Activated T-cell treated with anti-CD3 and anti-CD28 coated beads, Interleukin-2, amount 50 U/mL, for 72 hours (primary cell): ENCODE measurements at places on chromosomes 1 and 21. TPM values are rescaled to one million over a fixed set of nuclear protein-coding genes. Genes with fewer than 3 reads are reported as not detected.

The LCE3B gene
- total RNA-seq, result not detected

The AQP10 gene
- not detected for total RNA-seq

The RGS16 gene
- total RNA-seq, result 79.4 TPM

The NBL1 gene
- 51.9 TPM for total RNA-seq

The ATP1A4 gene
- total RNA-seq, result not detected

The PRKAA2 gene
- total RNA-seq, result not detected

The FAM89A gene
- total RNA-seq, result 17.4 TPM

The TRAPPC3 gene
- 56.2 TPM for total RNA-seq

DNA sequence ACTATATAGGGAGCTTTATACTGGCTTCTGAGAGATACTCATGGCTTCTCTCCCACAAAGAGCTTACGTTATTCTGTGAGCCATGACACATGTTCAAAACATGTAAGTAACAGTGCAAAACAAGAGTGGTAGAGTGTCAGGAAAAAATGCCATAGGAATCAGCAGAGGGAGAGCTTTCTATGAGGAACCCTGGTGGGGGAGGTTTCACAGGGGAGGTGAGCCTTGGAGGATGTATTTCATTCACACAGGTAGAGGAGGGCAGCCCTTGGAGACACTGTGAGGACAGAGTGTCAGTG lies 72.7 kb upstream of the LYST start:
- DNase-seq, result no peak

DNA sequence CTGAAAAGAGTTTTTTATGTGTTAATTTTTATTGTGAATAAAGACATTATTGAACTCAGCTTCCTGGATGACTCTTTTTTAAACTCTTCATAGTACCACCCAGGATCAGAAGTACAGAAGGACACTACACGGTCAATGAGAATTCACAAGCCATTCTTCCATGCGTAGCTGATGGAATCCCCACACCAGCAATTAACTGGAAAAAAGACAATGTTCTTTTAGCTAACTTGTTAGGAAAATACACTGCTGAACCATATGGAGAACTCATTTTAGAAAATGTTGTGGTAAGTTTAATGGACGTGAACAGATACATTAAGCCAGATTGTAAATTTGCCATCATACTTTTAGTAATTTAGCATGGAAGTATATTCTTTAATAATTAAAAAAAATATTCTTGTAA lies 249.5 kb downstream of the TPR start:
- no peak for DNase-seq

GRCh38 chr1:240306673-240307072 lies 215.0 kb downstream of the FMN2 start:
- no peak for DNase-seq

DNA sequence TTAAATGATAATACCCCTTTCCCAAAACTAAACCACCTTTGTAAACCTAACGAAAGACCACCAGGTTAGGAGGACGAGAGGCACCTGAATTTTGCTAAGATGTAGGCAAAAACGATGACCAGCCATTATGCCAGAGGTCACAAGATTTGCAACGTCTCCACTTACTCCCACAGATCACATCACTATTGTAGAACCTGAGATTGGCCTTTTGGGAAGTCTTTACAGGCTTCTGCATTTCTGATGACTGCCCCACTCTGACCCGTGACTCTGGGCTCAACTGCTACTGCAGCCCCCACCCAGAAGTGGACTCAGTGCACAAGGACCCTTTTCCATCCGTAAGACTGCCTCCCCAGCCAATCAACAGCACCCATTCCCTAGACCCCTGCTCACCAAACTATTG lies 36.4 kb upstream of the COL6A2 start:
- DNase-seq, result no peak

GRCh38 chr1:150186789-150187559 lies 37.3 kb downstream of the PLEKHO1 start:
- peak; percentile 26 for DNase-seq

GRCh38 chr1:218390618-218391017 lies 45.5 kb downstream of the TGFB2 start:
- DNase-seq, result no peak

DNA sequence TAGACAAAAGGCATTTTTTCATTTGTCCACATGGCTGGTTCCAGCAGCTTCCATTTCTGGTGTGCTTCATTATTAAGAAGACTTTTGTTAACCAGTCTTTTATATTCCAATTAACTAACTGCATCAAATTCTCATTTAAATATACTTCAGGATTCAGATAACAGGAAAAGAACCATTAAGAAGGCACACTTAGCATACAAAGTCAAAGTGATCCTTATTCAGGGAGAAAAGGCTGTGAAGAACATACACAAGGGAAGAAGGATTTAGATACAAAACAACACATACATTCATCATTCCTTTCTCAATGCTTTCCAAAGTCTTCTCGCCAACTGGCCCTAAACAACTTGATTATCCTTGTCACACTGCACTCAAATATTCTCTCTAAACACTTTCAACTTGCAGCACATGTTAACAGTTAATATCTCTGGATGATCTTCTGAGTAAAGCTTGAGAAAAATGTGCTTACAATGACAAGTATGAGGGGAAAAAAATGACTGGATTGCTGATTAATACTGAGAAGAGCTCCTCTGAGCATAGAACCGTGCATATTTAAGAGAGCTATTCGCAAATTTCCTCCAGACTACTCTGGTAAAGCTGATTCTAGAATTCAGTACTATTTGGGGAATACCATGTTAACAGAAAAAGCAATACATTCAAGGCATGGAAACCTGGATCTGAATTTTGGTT lies 225.2 kb upstream of the TNR start:
- no peak for DNase-seq

- DNase-seq, result no peak
Measured at GRCh38 chr1:29669158-29669871, 433.0 kb downstream of the PTPRU start.

- no peak for DNase-seq
Measured at GRCh38 chr1:3590139-3590763, 21.1 kb downstream of the MEGF6 start.

DNA sequence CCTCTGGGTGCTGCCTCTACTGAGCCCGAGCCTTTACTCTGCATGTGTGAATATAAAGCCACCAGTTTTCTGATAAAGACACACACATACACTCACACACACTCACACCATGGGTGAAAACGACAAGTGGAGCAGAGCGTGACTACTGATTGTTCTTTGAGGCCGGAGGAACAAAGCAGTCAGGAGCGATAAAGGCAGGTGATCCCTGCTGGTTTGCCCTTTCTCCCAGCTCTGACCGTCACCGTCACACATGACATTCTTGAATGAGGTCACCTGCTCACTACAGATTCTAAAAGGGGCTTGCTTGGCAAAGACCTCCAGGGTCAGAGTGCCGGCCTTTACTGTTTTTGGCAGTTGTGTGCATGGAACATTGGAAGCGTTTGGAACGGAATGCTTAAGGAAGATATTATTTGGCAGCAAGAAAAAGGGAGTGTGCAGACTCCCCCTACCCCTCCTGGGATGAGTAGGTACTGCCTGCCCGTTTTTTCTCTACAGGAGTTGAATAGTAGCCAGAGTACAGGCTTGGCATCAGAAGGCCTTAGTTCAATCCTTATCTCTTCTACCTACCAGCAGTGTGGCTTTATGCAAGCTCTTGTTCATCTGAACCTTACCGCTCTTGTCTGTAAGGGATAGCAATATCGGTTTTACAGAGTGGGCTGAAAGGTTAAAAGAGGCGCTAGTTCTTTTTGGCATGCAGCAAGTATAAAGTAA lies 79.7 kb downstream of the PBX1 start:
- DNase-seq, result no peak

- DNase-seq, result peak; percentile 81
Measured at GRCh38 chr1:150567341-150567716, 12.1 kb downstream of the MCL1 start.

DNA sequence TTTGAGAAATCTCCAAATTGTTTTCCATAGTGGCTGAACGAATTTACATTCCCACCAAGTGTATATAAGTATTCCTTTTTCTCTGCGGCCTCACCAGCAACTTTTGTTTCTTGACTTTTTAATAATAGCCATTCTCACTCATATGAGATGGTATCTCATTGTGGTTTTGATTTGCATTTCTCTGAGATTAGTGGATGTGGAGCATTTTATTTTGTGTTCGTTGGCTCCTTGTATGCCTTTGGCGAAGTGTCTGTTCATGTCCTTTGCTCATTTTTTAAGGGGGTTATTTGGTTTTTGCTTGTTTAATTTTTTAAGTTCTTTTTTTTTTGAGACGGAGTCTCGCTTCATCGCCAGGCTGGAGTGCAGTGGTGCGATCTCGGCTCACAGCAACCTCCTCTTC lies 45.1 kb upstream of the MPC2 start:
- no peak for DNase-seq

GRCh38 chr1:150008699-150009098 lies 1.8 kb downstream of the OTUD7B start:
- DNase-seq, result no peak

GRCh38 chr1:234848972-234849649 lies 239.1 kb upstream of the IRF2BP2 start:
- DNase-seq, result no peak

DNA sequence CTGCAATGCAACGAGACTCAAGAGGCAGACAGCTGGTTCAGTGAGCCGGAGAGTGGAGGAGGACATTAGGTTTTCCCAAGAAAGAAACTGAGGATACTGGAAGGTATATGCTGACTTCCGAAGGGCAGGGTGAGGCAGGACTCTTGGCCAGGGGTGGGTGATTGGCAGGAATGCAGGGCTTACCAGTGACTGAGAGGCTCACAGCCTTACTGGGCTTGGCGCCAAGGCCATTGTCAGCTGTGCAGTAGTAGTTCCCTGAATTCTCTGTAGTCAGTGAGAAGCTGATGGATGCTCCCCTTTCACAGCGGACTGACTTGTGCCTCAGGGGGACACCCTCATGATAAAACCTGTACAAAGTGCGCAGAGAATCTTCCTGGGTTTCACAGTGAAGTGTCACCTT lies 9.6 kb downstream of the FCRL5 start:
- no peak for DNase-seq

DNA sequence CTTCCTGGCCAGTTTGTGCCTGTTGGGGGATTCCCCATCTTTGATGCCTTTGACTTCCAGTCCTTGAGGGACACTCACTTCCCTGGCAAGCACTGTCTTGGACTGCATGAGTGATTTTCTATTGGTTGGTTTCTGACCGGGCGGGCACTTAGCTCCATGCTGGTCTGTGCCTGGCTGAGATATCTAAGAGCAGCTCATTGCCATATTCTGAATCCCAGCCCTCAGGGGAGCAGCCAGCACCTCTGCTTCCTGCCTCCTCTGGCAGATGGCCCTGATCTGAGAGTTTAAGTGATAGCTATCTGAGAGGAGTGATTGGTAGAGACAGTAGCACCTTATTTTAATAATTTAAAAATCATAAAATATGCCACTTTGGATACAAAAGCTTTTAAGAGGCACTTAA lies 52.5 kb downstream of the DISC1 start:
- DNase-seq, result no peak

DNA sequence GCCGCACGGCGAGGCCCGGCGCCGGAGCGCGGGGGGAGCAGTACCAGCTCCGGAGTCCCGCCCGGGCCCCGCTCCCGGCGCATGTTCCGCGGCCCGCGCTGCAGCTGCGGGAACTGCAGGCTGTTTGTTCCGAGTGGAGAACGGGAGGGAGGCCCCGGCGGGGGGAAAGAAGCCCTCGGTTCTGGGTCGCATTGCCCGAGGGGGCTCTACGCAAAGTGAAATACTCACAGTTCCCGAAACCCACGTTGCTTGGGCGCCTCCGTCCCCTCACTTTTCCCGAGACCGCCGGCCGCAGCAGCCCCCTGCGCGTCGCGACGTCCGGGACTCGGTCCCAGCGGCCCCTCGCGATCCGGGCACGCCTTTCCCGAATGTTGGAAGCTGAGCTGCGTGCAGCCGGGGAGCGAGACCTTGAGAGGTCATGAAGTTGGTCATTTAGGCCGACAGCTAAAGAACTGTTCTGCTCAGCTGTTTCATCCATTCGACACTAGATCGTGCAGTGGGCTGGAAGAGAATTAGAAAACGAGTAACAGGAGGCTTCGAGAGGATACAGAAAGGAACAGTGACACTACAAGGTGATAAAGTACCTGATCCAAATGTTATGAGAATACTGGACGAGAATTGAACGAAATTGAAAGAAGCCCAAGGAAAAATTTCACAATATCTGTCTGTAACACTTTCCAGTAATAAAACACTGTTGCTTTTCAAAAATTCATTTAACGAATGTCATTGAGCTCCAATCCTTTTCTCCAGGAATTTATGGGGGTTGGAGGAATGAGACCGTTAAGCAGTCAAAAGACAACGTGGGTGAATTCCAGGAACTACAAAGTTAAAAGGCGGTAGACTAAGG lies 657 bp upstream of the LIN9 start:
- no peak for DNase-seq

DNA sequence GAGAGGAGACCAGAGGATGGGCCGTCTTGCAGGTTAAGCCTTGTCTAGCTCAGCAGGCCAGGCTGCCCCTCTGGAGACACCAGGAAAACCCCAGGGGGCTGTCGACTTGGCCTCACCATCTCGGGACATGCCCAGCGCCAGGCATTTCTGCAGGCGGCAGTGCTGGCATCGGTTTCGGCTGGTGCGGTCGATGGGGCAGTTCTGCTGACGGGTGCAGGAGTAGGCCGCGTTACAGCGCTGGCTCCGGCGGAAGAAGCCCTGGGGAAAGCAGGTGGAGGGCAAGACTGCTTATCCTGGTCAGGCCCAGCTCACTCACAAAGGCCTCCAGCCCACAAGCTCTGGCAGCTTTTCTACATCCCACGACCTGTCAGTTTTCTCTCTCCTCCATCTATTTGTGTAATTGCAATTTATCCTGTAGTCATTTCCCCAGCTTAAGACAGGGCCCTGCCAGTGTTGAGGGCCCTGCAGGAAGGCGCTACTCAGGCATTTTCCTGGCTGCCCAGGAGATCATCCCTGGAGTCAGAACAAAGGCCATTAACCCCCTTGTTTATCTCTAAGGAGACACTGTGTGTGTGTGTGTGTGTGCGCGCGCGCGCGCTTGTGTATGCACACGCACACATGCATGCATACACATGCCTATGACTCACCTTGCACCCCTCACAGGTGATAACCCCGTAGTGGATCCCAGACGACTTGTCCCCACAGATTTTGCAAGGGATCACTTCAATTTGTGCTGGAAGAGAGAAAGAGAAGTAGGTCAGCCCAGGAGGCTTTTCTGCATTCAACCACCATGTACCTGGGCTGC lies 11.5 kb upstream of the LINGO4 start:
- no peak for DNase-seq

DNA sequence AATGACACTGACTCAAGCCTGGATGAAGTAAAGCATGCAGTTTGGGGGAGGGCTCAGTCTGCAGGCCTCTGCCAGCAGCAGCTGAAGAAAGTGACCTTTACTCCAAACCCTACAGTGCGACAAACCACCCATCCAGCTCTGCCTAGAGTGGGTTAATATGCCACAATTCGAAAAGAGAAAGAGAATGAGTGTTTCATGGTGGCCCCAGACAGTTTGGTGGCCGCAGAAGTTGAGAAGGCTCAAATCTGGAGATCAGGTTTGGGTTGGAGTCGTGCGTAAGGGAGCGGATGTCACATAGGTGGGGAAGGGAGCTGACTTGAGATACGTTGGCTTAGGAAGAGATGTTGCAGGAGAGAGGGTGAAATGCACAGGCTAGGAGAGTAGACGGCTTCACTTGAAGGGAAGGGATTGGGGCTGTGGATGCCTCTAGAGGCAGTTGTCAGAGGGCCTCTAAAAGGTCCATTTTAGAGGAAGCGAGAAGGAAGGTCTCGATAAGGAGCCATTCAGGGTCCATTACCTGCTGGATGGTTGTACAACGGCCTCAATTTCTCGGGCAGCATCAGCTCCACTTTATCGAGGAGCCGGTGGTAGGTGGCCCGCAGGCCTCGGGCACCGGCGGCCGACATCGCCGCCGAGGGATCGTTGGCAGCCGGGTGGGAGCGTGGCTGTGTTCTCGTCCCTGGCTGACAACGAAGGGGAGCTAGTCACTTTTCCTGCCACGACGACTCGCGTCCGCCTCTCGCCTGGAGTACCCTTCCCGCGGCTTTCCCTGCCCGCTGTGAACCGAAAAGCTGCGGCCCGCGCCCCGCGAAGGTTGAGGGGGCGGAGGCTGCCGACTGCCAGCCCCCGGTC lies 1.0 kb upstream of the DCAF6 start:
- peak; percentile 58 for DNase-seq
